Aorta (tissue), 5 donors: ENCODE measurements at places on chromosomes 7 and 10.

DNA sequence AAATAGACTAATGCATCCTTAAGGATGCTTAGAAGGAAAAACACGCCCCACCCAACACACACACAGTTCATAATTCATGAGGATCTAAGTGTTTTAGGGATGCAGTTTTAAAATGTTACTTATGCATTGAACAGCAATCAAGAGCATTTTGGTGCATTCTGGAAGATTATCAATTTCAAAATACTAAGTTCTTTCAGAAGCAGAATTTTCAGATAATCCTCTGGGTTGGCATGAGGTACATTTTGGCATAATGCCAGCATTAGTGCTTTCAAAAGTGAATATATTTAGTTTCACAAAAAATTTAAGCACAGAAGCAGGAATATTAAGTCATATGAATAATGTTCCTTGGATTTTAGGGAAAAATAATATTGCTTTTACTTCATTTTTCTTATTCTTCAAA lies 937.1 kb downstream of the REEP3 start:
- no peak for DNase-seq

DNA sequence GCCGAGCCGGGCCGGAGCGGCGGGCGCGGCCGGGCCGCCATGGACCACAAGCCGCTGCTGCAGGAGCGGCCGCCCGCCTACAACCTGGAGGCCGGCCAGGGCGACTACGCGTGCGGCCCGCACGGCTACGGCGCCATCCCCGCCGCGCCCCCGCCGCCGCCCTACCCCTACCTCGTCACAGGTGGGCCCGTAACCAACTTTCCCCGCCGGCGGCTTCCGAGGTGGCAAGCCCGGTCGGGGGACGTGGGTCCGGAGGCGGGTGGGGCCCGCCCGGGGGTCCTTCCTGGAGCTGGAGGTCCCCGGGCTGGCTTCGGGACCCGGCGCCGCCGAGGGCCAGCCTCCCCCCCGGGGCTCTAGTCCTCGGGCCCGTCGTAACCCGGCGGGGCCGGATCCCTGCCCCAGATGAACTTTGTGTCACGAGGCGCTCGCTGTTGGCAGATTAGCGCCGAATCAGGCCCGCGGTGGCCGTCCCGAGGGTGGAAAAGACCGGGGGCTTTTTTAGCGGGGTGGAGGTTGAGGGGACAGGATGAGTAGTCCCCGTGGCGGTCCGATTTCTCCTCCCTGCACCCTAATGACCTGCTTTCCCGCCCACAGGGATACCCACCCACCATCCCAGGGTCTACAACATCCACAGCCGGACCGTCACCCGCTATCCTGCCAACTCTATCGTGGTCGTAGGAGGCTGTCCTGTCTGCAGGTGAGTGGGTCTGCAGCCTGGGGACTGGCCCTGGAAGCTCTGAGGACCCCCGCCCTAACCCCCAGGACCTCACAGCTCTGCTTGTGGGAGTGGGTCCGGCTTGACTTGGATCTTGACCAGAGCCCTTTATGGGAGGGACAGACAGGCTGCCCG lies 496 bp downstream of the BRI3 start:
- DNase-seq, result peak; percentile 71

- no peak for DNase-seq
These were observed 153.3 kb downstream of the STK31 start for GRCh38 chr7:23863209-23863787.

DNA sequence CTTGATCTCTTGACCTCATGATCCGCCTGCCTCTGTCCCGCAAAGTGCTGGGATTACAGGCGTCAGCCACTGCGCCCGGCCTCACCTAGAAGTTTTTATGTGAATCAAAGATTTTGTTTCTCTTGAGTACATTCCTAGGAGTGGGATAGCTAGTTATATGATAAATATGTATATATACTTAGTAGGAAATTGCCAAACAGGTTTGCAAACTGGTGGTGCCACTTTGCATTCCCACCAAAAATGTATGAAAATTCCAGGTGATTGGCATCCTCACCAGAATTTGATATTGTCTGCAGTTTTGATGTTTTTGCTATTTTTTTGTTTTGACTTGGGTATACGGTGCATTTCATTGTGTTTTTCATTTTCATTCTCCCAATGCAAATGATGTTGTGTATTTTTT lies 86.8 kb downstream of the NOD1 start:
- DNase-seq, result no peak

DNA sequence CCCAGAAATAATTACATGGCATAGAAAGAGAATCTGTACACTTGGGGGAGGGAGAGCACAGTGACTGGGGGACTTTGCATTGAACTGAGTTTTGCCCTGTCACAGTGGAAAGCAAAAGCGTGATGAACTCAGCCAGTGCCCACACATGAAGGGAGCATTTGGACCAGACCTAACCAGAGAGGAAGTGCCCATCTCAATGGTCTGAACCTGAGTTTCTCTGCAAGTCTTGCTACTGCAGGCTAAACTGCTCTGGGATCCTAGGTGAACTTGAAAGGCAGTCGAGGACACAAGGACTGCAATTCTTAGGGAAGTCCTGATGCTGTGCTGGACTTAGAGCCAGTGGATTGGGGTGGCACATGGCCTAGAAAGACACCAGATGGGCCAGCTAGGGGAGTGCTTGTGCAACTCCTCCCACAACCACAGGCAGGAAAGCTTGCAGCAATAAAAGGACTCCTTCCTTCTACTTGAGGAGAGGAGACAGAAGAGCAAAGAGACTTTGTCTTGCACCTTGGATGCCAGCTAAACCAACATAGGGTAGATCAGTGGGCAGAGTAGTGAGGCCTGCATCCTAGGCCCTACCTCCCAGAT lies 259.0 kb downstream of the GRM8 start:
- no peak for DNase-seq
